ENCODE measurements at places on chromosomes 1 and 21. TPM values are rescaled to one million over a fixed set of nuclear protein-coding genes. Genes with fewer than 3 reads are reported as not detected.

DIO1 gene
- 1.9 TPM for total RNA-seq

OR2L13 gene
- total RNA-seq = not detected

LCE3E gene
- not detected for total RNA-seq

DNA sequence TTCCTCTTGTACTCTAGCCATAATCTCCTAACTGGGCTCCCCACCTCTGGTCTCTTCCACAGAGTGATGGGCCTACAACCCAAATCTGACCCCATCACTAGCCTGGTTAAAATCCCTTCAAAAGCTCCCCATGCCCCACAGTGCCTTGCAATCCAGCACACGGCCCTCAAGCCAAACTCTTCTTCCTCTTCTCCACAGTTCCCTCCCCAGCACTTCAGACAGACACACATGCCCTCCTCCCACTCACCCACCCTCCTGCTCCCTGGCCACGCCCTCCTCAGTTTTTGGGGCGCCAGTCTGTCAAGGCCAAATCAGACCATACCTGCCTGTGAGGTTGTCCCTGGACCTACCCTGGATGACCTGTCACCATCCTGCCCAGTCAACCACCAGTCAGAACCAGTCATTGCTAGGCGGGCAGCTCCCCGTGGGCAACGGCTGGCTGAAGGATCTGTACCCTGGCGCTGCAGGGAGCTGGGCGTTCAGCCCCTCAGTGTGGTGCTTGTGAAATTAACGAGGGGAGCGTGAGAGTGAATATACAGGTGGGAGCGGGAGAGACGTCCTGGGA lies 753 bp downstream of the C1orf210 start:
- no peak for DNase-seq

- DNase-seq = no peak
These were observed 29.7 kb upstream of the FMOD start for GRCh38 chr1:203380420-203381150.

DNA sequence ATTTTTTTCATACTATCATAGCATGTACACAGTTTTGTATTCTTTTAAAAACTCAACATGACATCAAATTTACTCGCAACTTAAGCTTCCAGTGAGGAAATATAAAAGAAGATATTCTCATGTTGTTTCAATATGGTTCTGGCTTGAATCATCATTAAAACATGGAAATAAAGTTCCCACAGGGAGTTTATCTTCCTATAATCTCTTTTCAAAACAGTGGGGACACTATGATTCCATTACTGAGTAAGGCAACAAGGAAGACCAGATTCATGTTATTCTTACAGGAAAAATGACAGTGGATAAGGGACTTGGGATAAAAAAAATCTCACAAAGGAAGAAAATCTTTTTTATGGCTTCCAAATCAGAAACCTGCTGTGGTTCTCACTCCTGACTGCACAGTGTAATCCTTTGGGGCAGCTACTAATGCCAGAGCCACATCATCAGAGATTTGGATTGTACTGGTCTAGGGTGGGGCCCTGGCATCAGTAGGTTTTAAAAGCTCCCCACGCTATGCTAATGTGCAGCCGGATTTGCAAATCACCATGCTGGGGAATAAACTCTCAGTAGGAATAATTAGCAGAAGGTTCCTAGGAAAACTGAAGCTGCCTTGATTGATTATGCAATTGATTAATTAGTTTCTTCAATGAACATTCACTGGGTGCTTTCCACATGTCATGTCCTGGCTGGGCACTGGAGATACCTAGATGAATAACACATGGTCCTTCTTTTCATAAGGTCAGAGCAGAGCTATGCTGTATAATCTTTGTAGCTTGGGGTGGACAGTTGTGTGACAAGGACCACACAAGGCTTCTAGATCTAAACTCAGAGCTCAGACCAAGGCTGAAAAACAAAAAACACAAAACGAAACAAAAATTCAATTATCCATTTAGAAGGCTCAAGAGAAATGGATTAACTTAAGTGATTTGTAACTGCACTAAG lies 71.1 kb upstream of the C8B start:
- DNase-seq = no peak

- DNase-seq = peak; percentile 60
These were observed 229.6 kb upstream of the JUN start for GRCh38 chr1:59013276-59013927.

GRCh38 chr1:50108497-50109059 lies at the start of gene ELAVL4:
Gene ELAVL4 (plus strand): TSS chr1:50108920. CDS start chr1:50109190, 270 bp downstream.
- DNase-seq = no peak

- DNase-seq = peak; percentile 91
These were observed at the start of the genes NIT1 and PFDN2 for GRCh38 chr1:161117759-161118581. Gene NIT1 (plus strand): TSS chr1:161118105. CDS start chr1:161118177, 72 bp downstream. Gene PFDN2 (minus strand): TSS chr1:161118037. CDS start chr1:161118026, 11 bp downstream.

DNA sequence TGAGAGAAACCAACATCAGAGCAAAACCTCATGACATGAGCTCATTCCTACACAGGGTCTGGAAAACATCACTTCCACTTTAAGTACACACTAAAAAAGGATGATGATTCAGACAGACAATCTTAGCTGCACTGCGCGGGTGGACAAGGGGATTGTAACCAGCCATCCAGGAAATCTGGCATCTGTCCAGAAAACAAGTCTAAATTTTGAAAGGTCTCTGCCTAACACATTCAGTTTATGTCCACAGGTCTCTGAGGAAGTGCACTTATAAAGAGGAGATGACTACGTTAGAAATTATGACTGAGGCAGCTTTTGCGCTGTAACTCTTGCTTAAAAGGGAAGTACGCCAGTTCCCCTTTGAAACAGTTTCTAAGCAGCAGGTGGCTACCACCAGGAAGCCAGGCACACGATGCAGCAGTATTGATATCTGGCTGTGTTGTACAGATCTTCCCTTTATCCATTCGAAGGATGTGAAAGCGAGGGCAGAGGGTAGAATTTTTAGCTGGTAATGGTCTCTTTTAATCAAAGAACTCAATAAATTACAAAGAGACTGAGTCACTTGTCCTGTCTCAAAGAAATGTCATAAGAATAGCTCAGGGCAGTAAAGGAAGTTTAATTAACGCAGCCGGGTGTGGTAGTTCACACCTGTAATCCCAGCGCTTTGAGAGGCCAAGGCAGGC lies 128.0 kb downstream of the SETD4 start:
- DNase-seq = peak; percentile 54

GRCh38 chr21:35002879-35003722 lies 46.0 kb downstream of the RUNX1 start:
- DNase-seq = peak; percentile 85

GRCh38 chr1:213019450-213019849 lies 3.8 kb upstream of the ANGEL2 start:
- no peak for DNase-seq

- no peak for DNase-seq
These were observed 650.4 kb upstream of the PRMT6 start for GRCh38 chr1:106406114-106406513.

DNA sequence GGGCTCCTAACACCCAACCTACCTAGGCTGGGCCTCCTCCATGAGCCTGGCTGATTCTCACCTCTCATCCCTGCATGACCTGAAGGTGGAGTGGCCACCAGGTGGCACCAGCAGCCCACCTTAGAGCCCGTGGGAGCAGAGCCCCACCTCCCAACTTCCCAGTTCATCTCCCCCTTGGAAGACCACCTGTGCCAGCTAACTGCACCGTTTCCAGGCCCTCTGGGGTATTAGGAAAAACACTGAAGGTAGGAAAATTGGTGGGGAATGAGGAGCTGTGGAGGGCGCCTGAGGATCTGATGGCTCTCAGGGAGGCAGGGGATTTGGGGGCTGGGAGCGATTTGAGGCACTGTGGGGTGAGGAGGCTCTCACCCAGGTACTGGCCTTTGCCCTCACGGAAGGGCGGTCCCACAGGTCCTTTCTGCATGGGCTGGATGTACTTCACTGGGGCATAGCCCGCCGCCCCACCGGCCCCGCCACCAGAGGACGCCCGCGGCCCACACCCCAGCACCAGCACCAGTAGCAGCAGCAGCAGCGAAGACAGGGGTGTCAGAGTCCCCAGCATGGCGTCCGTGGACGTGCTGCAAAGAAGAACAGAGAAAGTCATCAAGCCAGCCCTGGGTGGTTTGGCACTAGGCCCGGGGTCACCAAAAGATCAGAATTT lies 11.1 kb downstream of the ADPRS start:
- peak; percentile 74 for DNase-seq

GRCh38 chr1:180542838-180543145 lies 16.0 kb upstream of the OVAAL start:
- DNase-seq = no peak

GRCh38 chr1:224170748-224171478 lies 12.1 kb upstream of the DEGS1 start:
- no peak for DNase-seq

GRCh38 chr1:67666636-67667035 lies 18.4 kb upstream of the GADD45A start:
- no peak for DNase-seq

DNA sequence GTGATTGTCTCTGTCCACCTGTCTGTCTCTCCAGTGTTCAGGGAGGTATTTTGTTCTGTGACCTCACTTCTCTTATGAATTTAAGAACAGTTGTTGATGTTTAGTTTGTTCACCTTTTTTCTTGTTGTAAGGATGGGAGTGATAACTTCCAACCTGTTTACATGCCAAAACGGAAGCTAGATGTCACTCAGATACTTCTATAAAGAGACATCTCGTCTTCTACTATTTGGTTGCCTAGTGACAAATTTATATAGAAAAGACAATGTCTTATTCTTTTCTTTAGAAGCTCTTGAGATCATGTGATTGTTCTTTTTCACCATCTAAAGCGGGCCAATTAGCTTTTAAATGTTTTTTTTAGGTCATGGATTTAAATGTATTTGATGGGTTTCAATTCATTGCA lies 33.8 kb downstream of the PRSS38 start:
- no peak for DNase-seq

DNA sequence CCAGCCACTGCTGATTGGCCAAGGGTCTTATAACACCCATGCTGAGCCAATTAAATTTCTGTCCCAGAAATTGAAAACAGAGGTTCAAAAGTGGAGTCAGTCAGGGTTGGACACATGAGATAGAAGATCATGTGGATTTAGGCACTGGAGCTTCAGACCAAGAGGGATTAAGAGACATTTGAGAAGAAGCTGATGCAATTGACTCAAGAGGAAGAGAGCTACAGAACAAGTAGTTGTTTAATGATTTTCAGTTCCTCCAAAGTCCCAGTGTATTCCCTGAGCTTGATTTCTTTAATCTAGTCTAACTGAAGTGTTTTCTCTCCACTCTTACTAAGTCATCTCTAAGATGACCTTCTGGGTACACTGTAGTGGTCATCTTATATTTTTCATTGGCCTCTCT lies 227.1 kb downstream of the DUSP10 start:
- DNase-seq = no peak

DNA sequence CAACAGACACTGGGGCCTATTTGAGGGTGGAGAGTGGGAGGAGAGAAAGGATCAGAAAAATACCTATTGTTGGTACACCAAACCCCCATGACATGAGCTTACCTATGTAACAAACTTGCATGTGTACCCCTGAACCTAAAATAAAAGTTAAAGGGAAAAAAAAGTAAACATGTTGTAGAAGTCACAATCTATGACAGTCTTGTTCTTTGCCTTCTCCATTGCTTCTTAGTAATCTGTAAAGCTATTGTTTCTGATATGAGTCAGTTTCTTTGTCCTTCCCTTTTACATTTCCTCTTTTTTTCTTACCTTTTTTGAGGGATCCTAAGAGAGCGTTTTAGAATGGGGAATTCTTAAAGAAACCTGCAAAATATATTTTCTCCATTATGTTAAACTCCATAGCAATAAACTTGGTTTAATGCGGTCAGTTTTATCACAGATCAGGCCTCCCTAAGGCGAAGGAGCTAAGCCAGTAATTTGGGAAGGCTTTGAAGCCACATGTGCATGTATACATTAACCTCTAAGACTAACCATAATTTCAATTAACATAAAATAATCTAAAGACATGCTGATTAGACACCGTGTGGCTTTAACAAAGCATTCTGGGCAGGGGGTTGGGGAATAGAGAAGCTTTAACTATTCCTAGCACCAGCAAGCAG lies 77.8 kb upstream of the C1orf105 start:
- DNase-seq = no peak

DNA sequence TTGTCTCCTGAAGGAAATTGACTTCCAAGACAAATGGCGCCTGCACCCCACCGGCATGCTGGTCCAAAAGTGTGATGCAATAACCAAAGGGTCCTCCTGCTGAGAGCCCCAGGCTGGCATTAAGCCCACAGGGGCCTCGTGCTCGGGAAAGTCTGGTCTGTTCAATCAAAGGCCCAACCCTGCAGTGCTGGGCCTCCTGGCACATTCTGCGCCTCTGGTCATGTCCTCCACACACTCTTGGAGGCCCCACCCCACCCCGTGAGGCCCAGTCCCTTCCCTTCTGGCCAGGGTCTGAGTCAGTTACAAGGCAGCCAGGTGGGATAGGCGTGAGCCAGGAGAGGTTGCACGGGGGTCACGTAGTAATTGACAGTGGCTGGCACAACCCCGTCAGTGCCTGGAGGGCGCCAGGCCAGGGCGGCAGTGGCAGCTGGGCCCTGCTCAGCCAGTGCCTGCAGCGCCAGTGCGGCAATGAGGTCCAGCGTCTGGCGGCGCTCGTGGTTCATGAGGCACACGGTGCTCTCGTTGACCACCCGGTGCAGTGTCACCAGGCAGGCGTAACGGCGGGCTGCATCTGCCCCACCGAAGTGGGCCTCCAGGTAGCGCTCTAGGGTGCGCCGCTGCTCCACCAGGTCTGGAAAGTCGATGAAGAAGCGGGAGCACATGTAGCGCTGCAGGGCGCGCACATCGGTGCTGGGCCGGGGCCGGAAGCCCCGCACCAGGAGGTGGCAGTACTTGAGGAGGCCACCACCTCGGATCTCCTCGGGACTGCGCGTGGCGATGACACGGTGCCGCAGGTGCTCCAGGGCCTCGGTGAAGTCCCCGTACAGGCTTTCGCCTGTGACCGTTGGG lies 6.8 kb downstream of the TENT5B start:
- DNase-seq = no peak

DNA sequence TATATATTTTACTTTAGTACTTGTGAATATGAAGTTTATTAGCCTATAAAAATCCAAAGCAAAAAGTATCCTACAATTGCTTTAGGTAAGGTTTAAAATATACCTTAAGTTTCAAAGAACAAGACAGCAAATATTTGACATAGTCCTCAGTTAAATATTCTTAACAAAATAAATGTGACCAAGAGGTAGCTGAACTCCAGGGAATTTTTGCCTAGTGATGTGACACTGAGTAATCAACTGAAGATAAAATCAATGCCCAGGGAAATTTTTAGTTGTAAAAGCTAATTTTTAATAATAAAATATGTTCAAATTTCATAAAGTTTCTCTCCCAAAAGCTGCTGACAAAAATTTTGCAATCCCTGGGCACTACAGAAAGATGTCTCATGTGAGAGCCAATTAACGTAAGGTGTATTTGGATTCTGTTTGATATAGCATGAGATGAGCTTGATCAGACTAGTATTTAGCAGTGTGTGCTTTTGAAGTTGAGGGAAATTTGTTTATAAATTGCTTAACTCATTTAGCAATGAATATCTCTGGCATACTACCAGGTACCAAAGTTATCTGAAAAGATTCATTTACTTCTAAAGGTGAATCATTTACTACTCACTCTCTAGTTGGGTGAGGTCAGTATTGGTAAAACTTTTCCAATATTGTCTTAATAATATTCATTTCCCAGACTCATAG lies 80.2 kb upstream of the PALMD start:
- no peak for DNase-seq

- no peak for DNase-seq
These were observed 958 bp downstream of the NFYC start for GRCh38 chr1:40692429-40692895.

GRCh38 chr1:40004857-40005256 lies 35.7 kb upstream of the CAP1 start:
- DNase-seq = no peak

GRCh38 chr21:45829668-45830067 lies 151.9 kb upstream of the COL6A1 start:
- no peak for DNase-seq
